CD8-positive, alpha-beta T cell (primary cell): ENCODE measurements at places on chromosomes 13 and 19.

DNA sequence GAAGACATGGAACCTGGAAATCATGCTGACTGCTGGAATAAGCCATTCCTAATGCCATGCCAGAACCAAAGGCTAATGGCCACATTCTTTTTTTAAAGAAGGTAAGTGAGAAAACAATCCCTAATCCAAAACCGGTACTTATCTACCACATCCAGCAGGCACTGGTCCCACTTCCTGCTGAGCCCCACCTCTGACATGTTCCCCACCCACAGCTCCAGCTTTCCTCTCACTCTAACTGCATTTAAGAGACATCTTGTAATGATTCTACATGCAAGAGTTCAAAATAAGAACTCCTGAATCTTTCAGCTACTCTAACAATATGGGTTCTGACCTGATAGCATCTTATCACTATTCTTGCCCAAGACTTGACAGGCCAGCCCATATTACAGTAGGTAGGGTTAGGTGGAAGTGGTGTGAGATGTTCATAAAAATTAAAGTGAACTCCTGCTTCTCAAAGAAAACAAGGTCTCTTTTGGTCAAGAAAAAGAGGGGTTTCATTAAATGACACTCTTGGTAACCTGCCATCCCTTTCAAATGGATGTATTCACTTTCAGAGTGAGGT is 41.9 kb downstream of the N4BP2L2 start:
- no peak for DNase-seq

DNA sequence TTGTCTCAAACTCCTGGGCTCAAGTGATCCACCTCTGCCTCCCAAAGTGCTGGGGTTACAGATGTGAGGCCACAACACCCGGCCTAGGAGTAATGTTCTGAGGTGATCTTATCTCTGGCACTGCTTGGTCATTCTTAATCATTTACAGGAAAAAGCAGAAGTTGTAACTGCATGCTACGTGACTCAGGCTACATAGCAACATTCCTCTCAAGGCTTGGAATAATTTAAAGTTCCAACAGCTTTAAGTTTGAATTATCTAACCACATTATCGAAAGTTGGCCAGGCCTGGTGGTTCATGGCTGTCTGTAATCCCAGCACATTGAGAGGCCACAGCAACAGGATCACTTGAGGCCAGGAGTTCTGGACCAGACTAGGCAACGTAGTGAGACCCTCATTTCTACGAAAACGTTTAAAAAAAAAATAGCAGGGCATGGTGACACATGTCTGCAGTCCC is 3.9 kb upstream of the B9D2 start:
- no peak for DNase-seq

- DNase-seq = no peak
Observed at GRCh38 chr13:31037874-31038500, 105.5 kb downstream of the TEX26 start.

GRCh38 chr13:44810061-44810840 is 179.0 kb downstream of the NUFIP1 start:
- peak; percentile 7 for DNase-seq

DNA sequence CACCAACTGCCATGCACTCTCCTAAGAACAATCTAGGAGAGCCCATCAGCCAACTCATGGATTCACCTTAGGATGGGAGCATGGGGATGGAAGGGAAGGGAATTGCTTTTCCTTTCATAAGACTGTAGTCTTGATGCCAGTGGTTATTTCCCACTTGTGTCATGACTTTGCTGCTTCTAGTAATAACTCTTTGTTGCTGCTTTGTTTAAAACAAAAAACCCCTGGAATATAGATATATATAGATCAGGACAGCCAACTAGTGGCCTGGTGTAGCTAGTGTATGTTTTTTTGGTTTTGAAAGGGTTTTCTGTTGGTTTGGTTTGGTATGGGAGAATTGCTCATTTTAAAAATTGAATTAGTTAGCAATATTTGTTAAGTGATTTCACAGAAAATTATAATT is 39.3 kb upstream of the KCTD4 start:
- DNase-seq = no peak

- no peak for DNase-seq
Observed at GRCh38 chr19:1658150-1659083, 6.0 kb upstream of the TCF3 start.

DNA sequence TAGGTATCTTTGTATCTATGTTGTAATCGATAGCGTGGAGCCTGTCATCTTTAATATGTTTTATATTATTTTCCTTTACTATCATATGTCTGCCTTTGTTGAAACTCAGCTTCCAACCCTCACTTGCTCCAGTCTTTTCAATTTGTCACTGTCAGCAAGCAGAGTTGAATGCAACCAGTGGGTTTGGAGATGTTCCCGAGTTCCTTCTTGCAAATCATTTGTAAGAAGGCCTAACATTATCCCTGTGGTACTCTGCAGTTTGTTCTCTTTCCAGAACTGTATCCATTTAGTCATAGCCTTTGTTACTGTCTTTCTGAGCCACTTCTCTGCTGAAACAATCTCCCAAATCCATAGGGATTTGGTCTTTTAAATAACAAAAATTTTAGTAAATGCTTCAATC is 41.8 kb downstream of the RNASEH2B start:
- no peak for DNase-seq

DNA sequence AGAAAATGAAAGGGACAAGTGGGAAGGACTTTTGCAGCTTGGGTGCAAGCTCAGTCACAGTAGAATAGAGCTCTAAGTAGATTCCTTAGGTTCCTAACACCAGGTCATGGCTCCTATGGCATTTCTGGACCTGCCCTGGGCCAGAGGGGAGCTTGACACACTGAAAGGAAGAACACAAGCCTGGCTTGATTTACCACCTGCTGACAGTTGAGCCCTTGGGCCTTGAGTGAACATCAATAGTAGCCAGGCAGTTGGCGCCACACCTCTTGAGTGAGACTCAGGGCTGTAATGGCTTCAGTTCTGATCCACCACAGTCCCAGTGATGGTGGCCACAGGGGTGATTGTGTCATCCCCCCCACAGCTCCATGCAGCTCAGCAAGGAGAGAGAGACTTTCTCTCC is 221.9 kb upstream of the PCDH17 start:
- DNase-seq = no peak

GRCh38 chr13:31367410-31367809 is 167.6 kb downstream of the B3GLCT start:
- DNase-seq = no peak

GRCh38 chr13:32663660-32664059 is 77.4 kb downstream of the PDS5B start:
- DNase-seq = no peak

DNA sequence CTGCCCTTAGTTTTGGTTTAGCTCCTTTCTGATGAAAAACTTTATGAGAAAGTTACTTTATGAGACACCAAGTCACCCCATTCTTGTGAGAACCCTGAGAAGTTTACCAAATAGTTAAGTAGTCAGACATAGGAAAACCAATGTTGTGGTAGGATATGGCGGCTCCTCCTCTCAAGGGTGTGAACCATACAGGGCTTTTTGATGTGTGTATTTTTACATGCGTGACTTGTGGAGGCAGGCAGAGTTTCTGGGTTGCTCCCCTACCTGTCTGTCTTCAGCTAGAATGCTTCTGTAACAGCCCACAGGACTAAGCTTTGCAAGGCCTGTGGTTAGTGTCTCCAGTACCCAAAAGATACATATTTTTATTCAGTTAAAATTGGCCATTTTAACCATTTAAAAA is 18.3 kb downstream of the UBAC2 start:
- peak; percentile 69 for DNase-seq

GRCh38 chr13:107373551-107373950 is 805.6 kb upstream of the ARGLU1 start:
- DNase-seq = no peak

DNA sequence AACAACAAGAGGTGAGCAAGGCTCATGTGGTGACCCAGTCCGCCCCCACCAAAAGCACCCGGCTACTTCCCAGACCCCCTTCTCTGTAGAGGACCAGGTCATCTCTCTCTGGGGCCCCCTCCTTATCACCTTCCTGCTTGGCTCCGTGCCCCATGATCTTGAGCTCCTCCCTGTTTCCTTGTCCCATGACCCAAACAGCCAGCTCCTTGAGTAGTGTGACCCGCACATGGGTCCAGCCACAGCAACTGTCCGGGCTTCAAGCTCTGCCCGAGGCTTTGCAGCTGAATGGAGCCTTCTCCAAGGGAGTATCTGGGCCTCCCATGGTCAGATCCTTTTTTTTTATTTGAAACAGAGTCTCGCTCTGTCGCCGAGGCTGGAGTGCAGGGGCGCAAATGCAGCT is 61.8 kb downstream of the MYO9B start:
- DNase-seq = no peak

DNA sequence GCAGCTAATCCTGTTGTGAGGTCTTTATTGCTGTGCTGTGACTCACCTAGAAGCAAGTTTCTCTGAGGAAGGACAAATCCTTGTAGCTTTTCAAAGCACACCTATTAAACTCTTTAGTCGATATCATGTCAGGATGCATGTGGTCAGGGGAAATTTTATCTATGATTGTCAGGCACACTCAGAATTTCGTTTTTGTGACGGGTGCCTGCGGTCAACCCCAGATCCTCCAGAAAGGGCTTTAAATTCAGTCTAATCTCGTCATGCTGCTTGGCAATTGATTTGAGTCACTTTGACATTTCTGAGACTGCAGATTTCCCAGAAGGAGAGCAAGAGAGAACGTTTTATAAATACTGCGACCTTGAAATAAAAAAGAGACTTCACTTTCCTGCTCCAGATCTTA is 316.9 kb downstream of the FGF9 start:
- DNase-seq = no peak

DNA sequence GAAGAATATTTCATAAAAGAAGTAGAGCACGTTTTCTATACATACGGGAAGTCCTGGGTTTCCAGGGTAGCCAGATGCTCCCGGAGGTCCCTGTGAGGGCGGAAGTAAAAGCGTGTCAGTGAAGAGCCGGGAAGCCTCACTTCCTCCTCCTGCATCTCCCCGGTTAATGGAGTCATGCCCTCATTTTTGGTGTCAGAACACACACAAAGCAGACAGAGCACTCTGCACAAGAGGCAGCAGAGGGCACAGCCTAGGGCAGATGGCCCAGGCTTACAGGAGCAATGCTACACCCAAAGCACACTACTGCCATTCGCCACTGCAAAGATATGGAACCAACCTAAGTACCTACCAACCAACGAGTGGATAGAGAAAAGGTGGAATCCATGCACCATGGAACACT is 94.4 kb downstream of the COL4A1 start:
- no peak for DNase-seq

DNA sequence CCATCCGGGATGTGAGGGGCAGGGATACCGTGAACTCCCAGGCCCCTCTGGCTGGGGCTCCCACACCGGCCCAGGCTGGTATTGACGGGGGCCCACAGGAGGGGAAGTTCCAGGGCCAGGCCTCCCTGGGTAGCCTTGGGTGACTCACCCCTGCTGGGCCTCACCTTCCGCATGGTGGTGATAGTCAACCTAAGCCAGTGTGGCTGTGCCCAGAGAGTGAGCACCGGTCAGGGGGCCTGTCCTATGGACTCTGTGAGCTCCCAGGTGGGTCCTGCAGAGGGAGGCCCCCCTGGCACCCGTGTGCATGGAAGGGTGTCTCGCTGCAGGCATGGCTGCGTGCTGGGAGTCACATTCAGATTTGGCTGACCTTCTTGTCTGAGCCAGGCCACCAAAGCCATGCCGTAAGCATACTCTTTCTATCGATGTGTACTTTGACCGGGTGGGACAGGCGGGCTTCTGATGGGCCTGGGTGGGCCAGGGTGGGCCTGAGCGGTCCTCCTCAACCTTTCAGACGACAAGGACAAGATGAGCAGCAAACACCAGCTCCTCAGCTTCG is 27.6 kb downstream of the DHX34 start:
- no peak for DNase-seq

DNA sequence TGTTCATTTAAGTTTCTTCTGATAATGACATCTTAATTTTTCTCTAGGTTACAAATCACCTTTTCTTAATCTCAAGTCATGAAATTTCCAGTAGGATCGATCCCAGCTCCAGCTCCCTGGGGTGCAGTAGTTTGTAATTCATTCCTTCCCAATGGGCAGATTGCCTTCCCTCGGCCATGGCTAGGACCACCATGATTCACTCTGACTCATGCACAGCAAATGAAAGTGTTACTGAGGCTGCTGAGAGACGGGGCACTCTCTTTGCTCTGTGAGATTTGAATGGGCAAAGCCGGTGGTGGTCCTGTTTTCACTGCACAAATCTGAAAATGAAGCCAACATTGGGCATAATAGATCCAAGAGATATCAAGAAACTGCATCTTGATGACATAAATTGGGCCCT is 202.8 kb upstream of the IRS2 start:
- DNase-seq = no peak

- no peak for DNase-seq
Observed at GRCh38 chr19:36501973-36502372, 12.6 kb upstream of the ZNF566 start.

DNA sequence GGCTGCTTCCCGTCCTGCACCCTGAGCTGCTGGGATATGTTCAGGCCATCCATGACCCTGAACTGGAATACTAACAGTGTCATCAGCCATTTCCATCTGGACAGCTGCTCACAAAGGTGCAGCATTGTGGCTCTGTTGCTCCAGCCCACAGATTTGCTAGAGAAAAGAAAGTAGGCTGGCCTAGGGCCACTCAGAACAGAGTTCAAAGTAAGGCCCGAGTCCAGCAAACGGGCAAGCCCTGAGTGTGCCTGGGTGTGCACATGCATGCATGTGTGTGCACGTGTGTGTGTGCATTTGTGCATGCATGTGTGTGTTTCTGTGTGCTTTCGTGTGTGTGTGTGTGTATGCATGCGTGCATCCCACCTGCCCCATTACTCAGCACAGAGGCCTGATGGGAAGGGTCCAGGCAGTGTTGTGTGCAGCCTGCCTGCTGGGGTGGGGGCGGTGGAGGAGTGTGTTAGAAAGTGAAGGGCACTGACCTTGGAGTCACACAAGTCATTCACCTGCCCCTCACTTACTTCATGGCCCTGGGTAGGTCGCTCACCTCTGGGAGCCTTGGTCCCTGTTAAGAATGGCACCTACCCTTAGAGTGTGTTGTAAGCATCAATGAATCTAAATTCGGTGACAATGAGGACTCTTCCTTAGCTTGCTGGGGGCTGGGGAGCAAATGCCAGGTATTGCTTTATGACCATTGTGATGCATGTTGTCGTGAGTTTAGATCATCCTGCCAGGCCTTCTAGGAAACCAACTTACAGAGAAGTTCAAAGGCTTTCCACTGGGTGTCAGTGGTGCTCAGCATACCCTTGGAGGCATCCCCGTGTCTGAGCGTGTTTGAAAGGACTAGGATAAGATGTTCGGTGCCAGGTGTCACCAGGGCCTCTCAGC is 53.2 kb downstream of the GPR12 start:
- peak; percentile 41 for DNase-seq

- peak; percentile 69 for DNase-seq
Observed at GRCh38 chr13:40664350-40665125, 1.9 kb downstream of the FOXO1 start.

GRCh38 chr13:65063753-65064152 is 2166.4 kb downstream of the PCDH9 start:
- DNase-seq = no peak

DNA sequence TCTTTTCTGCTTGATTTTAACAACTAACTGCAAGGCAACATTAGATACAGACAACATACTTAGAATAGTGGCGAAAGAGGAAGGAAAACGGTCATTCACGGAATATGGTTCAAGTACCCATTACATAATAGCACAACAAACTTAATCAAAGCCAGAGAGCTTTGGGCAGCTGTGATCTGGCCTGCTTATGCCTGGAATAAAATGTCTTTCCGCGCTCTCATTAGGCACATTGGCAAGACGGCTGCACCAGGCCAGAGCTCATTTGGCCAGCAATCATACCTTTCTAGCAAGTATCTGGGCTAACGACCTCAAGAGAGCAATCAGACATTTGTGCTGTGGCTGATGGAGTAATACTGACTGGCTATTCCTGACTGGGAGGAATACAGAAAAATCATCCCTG is 112.8 kb downstream of the NALCN start:
- no peak for DNase-seq
